Stimulated activated CD4-positive, alpha-beta T cell treated with anti-CD3 and anti-CD28 coated beads, Interleukin-4, amount 100 ng/mL, for 48 hours (primary cell): ENCODE measurements at places on chromosomes 3 and 15.

- DNase-seq: no peak
Measured at GRCh38 chr3:29286478-29287240, 5.8 kb downstream of the RBMS3 start.

DNA sequence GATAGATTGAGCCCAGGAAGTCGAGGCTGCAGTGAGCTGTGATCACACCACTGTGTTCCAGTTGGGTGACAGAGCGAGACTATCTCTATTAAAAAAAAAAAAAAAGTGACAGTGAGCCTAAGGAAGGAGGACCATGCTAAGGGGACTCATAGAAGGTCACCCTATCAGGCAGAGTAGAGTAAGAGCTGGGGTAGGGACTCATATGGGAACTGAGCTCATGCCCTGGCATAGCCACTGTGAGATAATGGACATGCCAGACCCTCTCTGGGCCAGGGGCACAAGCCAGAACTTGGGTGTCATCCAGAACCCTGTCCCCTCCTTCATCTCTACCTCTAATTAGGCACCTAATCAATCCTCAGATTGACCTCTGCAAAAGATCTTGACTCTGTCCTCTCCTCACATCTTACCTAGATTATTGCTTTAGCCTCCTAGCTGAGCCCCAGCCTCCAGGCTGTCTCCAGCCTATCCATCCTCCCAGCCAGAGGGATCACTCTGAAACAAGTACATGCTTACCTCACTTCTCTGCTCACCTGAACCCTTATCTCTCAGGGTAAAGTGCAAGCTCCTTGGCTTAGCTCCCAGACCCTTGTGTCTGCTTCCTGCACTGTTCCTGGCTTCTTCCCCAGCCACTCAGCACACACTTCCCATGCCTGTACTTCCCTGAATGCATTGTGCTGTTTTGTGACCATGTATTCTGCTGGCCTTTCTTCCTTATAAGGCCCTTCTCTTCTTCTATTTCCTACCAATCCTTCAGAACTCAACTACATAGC lies 76.4 kb downstream of the DAPK2 start:
- no peak for DNase-seq

GRCh38 chr15:35168464-35168863 lies 83.4 kb upstream of the NANOGP8 start:
- no peak for DNase-seq

- DNase-seq: no peak
Measured at GRCh38 chr15:69060041-69060481, 45.6 kb downstream of the NOX5 start.

DNA sequence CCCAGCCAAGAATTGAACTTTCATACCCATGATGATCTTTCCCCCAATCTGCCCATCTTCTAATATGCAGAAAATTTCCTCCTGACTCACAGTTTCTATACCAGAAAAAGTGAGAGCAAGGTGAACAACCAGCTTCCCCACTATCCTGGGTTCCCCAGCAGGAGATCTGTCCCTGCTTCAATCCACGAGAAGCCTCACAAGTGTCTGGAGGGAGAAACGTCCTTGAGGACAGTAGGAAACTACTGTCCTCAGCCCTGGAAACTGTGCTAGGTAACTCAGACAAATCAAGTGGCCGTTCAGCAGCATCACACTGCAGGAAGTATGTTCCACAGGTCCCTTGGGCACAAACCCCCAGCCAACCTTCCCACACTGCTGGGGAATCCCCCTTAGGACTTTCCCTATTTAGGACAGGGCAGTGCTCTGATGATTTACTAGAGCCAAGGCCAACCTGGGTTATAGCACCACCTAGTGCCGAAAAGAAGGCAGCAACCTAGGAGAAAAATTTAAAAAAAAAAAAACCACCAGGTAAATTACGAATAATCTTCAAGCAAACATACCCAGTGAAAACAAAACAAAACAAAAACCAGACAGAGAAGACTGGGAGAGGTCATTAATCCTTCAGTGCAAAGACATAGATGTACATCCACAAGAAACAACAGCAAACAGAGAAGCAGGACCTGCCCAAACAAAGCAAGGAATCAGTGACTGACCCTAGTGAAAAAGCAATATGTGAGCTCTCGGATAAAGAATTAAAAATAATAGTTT lies 36.0 kb downstream of the MORC1 start:
- DNase-seq: peak; percentile 12

- DNase-seq: no peak
Measured at GRCh38 chr15:85427286-85428028, 47.1 kb downstream of the AKAP13 start.

GRCh38 chr15:73758461-73758860 lies 5.3 kb upstream of the INSYN1 start:
- no peak for DNase-seq

GRCh38 chr15:68650901-68651709 lies 72.3 kb downstream of the CORO2B start:
- peak; percentile 36 for DNase-seq

DNA sequence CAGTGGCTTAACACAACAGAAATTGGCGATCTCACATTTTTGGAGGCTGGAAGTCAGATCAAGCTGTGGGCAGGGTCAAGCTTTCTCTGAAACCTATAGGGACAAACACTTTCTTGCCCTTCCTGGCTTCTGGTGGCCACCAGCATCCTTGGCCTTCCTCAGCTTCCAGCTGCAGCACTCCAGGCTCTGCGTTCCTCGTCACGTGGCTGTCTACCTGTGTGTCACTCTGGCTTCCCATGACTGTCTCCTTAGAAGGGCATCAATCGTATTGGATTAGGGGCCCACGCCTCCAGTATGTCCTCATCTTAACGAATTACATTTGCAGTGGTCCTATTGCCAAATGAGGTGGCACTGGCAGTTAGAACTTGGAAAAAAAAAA lies 25.8 kb downstream of the DNASE1L3 start:
- DNase-seq: no peak

- DNase-seq: no peak
Measured at GRCh38 chr3:72353236-72354128, 494.8 kb downstream of the SHQ1 start.

DNA sequence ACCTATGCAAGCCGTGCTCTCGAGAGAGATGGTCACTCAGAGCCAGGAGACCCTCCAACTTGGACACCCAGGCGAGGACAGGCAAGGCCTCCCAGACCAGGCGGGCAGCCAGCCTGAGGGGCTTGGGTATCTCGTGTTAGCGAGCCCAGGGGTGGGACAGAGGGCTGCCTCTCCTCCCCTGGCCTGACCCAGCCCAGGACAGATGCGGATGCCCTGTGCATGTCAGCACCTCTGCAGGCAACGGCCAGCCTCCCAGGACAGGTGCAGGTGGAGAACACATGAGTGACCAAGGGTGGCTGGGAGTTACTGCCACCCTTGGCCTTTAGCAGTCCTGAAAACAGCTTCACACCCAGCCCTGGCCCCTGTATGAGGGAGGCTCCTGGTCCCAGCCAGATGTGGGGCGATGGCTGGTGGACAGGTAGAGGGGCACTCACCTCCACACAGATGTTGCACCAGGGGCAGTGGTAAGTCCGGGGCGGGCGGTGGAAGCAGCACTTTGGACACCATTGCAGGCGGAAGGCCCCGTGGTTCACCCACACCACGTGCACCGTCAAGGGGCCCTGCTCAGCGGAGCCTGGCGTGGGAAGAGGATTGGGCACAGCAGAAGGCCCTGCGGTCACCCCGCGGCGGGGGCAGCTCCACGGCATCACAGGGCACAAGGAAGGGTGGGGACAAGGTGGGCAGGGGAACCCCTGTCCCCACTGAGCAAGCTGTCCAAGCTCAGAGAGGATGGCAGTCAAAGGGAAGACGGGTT lies 2.1 kb downstream of the ZDHHC19 start:
- no peak for DNase-seq

DNA sequence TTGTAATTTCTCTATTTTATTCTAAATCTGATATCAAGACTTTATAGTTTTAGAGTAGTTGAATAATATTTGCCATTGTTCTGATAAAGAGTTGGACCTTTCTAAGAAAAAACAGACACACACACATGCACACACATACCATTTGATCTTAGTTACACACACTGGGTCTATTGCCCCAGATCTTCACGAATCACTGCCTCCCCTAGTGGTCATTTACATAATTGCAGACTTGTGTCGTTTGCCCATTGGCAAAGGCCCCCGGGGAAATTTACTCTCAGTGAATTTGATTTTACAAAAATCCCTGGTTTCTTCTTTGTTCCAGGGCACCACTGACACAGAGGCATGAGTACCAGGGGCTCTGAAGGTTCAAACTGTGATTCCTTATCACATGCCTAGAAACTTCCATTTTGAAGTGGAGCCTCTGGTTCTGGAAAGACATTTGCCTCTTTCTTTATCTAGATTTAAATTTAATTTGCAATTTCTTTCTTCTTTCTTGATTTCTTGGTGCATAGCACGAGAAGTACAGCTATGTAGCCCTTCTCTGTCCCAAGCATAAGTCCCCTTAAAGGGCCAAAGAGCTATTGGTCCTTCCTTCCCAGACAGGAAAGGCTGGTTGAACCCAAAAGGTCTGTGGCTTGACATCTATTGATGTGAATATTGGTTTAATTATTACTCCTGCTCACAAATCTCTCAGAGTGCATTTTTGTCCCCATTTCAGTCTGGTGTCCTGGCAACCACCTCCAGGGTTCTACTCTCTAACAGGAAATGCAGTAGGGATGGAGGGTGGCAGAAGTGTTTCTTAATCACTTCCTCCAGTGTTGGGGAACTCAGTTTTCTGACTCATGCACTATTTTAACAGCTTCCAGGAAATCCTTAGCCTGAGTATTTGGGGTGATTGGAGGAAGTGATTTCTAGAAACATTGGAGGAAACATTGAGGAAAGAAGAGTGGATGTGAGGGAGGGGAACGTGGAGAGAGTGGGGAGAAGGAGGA lies 32.4 kb upstream of the SLC6A11 start:
- peak; percentile 16 for DNase-seq

DNA sequence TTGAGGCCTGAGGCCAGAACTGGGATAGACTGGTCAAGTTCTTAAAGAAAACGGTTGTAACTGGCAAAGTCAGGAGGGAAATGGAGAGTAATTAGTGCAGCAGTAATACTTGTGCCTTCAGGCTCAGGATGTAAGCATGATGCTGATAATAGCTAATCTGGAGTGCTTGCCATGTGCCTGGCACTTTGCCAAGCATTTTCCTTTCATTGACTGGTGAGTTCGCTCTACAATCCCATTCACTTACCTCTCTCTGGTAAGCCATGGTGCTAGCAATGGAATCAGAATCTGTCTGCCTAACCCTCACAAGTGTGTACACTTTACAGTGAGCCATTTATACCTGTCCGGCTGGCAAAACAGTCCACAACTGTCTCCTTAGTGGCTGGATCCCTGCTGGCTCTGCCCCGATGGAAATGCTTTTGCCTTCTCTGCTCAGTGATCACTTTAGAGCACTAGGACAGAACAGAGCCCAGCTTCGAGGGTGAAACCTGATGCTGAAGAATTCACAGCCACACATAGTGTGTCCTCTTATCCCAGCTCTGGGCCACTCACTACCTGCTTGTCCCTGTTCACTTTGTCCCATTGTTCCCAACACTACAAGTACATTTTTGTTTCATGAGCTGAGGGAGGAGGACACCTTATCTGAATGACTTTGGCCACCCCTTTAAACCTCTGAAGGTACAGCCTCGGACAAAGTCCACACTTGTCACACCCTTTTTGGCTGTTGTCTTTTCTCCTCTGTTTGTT lies 10.3 kb downstream of the CHP1 start:
- no peak for DNase-seq

GRCh38 chr3:126125781-126126251 lies 41.9 kb upstream of the SLC41A3 start:
- no peak for DNase-seq

DNA sequence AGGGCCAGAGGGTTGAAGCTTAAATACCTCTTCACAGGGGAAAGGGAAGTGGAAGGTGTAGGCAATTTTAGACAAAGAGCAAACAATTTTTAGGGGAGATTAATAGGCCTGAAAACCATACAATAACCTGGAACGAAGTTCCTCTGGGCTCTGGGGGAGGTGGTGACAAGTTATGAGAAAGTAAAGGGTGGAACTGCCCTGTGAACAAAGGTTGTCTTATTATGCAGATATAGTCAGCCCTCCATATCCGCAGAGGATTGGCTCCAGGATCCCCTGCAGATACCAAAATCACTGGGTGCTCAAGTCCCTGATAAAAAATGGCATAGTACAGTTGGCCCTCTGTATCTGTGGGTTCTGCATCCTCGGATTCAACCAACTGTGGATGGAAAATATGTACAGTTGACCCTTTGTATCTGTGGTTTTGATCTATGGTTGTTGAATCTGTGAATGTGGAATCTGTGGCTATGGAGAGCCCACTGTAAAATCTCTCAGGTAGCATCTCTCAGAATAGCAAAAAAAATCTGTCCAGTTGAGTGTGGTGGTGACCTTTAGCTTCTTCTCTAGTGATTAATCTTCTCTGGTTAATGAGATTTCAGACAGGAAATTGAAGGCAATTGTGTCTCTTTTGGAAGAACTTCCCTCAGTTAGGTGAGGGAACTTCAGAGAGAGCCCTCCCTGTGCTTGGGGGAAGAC lies 40.2 kb downstream of the CLEC3B start:
- DNase-seq: no peak

GRCh38 chr3:167705840-167706239 lies 28.9 kb downstream of the PDCD10 start:
- no peak for DNase-seq

DNA sequence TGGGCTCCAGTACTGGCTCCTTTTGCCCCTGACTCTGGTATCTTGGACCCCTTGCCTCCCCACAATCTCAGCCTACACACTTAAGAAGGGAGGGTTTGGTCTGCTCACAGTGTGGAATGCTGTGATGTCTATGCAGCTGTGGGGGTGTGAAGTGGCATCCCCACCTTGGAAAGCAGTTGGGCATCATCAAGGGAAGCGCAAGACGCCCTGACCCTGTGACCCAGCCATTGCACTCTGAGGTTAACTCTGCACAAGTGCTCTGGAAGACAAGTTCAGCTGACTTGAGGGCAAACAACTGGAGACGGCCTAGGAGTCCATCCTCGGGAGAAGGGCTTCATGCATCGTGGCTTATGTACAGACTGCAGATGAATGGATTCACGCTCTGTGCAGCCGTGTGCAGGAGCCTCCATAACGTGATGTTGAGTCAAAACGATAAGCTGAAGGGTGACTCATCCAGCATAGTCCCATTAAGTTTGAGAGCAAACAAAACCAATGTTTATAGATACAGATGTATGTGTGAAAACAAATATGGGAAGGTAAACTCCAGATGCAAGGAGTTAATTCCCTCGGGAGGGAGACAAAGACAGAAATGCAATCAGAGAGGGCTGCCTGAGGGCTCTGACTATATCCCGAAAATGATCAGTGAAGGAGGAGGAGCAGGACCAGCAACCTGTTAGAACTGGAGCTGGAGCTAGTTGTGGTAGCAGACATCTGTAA lies 86.8 kb downstream of the LSM3 start:
- DNase-seq: no peak

DNA sequence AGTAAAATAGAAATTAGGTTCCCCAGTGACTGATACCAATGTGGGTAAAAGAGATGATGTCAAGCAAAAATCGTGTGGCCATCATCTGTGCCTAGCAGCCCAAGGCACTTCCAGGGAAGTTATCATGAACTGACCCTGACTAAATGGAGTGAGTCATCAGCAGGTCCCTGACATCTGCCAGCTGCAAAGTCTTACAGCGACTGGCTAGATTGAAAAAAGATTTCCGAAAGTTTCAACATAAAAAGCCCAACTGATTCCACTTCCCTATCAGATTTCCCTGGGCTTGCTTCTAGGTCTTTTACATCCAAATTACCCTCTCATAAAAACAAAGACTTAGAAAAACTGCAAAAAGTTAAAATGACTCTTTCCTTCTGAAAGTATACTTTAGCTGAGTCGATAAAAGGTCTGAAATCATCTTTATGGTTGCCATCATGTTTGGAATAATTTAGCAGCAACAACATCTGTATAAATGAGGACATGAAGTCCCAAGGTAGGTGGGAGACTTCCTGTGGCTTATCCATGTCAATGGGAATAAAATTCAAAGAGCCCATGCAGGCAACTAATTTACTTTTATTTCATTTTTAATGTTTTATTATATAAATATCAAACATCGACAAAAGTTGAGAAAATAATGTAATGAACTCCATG lies 342.8 kb downstream of the ERC2 start:
- DNase-seq: no peak
